ENCODE measurements at places on chromosomes 13 and 19.

DNA sequence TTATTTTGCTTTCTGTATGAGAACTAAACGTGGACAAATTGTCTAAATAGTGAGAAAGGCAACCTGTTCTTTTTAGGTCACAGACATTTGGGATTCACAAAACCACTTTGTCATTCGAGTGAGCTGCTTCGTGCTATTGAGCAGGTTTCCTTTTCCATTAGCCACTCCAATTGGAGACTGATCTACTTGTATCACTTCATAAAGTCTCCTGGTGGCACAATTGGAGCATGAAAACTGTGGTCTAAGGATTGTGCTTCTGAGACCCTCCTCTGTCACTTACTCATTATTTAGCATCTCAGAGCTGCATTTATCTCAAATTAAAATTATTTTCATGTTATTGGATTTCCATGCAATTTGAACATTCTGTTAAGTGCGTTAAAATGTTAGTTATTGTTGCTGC lies 397.7 kb downstream of the TDRD3 start:
- DNase-seq = no peak

- DNase-seq = peak; percentile 73
Measured at GRCh38 chr13:49357694-49358093, 86.2 kb downstream of the CAB39L start.

DNA sequence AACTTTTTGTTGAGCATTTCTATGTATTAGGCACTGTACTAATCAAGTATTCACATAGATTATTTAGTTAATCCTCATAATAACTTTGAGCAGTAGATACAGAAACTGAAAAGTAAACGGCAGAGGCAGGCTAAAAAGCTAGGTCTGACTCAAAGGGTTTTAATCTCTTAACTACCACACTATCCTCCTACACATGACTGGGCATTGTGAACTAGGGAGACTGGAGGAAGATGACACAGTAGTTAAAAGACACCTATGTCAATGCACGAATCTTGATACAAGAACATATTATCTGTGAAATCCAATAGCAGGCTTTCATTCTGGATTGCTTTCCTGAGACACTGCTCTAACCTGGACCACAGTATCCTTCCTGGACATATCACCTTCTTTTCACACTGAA lies 36.3 kb downstream of the MICU2 start:
- DNase-seq = peak; percentile 34

DNA sequence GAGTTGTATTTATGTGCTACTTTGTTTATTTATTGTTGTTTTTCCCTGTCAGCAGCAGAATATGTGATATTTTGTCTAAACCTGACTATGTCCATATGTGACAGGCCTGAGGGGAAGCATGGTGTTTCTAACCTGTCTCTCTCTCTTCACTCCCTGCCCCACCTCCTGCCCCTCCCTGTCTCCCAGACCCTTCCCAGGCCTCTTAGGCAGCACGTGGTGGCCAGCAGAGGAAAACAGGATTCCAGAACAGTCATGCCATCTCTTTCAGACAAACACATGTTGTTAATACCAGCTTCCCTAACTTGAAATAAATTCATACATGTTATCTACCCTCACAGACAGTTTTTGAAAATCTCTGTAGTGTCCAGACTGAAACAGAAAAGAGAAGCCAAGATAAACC lies 31.0 kb upstream of the ATP11A start:
- DNase-seq = peak; percentile 78

DNA sequence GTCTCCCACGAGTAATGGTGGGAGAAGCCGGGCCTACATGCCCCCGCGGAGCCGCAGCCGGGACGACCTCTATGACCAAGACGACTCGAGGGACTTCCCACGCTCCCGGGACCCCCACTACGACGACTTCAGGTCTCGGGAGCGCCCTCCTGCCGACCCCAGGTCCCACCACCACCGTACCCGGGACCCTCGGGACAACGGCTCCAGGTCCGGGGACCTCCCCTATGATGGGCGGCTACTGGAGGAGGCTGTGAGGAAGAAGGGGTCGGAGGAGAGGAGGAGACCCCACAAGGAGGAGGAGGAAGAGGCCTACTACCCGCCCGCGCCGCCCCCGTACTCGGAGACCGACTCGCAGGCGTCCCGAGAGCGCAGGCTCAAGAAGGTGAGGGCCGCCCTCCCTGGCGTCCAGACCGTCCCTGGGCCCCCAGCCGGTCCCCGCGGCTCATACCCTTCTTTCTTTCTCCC lies 1.4 kb upstream of the USF2 start:
- DNase-seq = no peak

GRCh38 chr13:100848304-100848703 lies 173.7 kb upstream of the TMTC4 start:
- DNase-seq = no peak

GRCh38 chr13:93476175-93476574 lies 249.6 kb downstream of the GPC6 start:
- peak; percentile 83 for DNase-seq

DNA sequence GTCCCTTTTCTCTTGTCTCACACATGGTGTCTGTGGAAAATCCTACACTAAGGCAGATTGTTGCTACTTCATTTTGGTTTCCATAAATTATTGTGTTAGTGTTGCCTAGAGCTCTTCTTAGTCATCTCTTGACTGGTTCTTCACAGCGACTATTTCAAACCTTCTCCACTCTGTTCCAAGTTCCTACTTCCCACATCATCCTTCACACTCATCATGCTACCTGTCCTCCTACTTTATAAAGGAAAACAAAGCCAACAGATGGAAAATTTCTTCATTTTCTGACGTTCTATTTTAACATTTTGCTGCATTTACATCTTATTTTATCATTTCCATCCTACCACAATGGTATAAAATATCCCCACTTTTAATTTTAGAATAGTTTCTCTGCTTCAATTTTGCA lies 614.1 kb downstream of the LMO7 start:
- no peak for DNase-seq

- DNase-seq = no peak
Measured at GRCh38 chr13:102233566-102234208, 168.2 kb downstream of the FGF14 start.

- no peak for DNase-seq
Measured at GRCh38 chr13:109764470-109765291, 21.7 kb downstream of the IRS2 start.

DNA sequence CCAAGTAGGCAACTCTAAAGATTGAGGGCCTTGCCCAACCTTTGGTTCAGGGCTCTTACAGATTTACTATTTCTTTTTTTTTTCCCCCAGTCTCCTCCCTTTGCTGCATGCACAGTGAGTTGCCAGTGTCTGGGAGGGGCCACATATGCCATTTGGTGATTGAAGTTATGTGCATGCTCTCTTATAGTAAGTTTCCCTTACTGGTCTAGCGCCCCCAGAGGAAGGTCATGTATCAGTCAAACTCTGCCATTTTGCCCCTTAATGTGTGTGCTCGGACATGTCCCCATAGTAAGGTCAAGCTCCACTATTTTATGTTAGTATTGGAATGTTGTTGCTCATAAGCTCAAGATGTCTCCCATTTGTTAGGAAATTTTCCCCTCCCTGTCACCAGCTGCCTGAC lies 1138.0 kb upstream of the SLC10A2 start:
- no peak for DNase-seq

- DNase-seq = no peak
Measured at GRCh38 chr19:41569481-41570150, 6.3 kb upstream of the CEACAM21 start.

All from renal cortical epithelial cell (primary cell).